ENCODE measurements at places on chromosomes 3 and 15. TPM values are rescaled to one million over a fixed set of nuclear protein-coding genes. Genes with fewer than 3 reads are reported as not detected.
A peak's percentile ranks its signal among the peaks of the same experiment; 100 is the strongest.

Gene AGTR1
- not detected for total RNA-seq

Gene CLDN16
- total RNA-seq: not detected

Gene ACKR2
- 0.42 TPM for total RNA-seq

Gene LYZL4
- total RNA-seq: not detected

Gene HGD
- total RNA-seq: not detected

Gene ESYT3
- total RNA-seq: 1.1 TPM

Gene PLCH1
- 0.21 TPM for total RNA-seq

Gene BUB1B
- total RNA-seq: 102 TPM

Gene KCNMB3
- total RNA-seq: 0.29 TPM

Gene TKT
- total RNA-seq: 322 TPM

Gene GOLGA8F
- total RNA-seq: not detected

Gene TRPC1
- total RNA-seq: 4.8 TPM

Gene RASL12
- not detected for total RNA-seq

Gene LHFPL4
- not detected for total RNA-seq

Gene SOX2
- not detected for total RNA-seq

- DNase-seq: no peak
- H3K36me3 ChIP-seq: no peaks in the 10 kb centered on the region
- H3K4me1 ChIP-seq: no peaks in the 10 kb centered on the region
- H3K27ac ChIP-seq: no peak overlapping the region
Measured at GRCh38 chr3:152745646-152746045, 89.3 kb upstream of the P2RY1 start.

- H3K4me3 ChIP-seq: no peak overlapping the region
- H3K27ac ChIP-seq: no peak overlapping the region
- no peaks in the 10 kb centered on the region for H3K4me1 ChIP-seq
- no peak for DNase-seq
- peaks cover 30% of the 10 kb centered on the region for H3K27me3 ChIP-seq
- H3K36me3 ChIP-seq: no peaks in the 10 kb centered on the region
Measured at GRCh38 chr3:136831461-136831860, 12.5 kb downstream of the SLC35G2 start.

DNA sequence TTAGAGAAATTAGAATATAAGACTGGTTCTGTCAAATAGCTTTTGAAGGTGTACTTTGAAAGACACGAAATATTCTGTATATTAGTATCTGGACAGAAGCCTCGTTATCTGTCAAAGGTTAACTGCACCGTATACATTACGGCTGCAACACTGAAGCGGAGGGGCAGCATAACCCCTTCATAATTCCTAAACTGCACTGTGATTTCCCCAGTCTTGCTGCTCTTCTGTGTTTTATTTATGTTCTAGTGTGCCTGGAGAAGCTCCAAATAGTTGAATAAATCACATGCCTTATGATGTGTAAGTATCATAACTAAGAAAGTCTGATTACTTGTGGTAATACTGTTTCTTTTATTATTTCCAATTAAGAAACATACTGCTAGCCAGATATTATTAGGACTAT lies 285.7 kb upstream of the ROBO2 start:
- no peaks in the 10 kb centered on the region for H3K4me1 ChIP-seq
- no peaks in the 10 kb centered on the region for H3K36me3 ChIP-seq
- DNase-seq: no peak
- H3K4me3 ChIP-seq: no peak overlapping the region
- no peaks in the 10 kb centered on the region for H3K27me3 ChIP-seq

GRCh38 chr3:169948559-169949448 lies 17.8 kb upstream of the SEC62 start:
- H3K27me3 ChIP-seq: no peaks in the 10 kb centered on the region
- peak overlapping the region; percentile 33 for H3K27ac ChIP-seq
- no peaks in the 10 kb centered on the region for H3K36me3 ChIP-seq
- peaks cover 35% of the 10 kb centered on the region for H3K4me1 ChIP-seq

- H3K36me3 ChIP-seq: no peaks in the 10 kb centered on the region
- no peak overlapping the region for H3K27ac ChIP-seq
- no peak for DNase-seq
- H3K4me1 ChIP-seq: peaks cover 4% of the 10 kb centered on the region
- H3K27me3 ChIP-seq: no peaks in the 10 kb centered on the region
Measured at GRCh38 chr15:42121682-42122081, 27.3 kb upstream of the PLA2G4D start.

DNA sequence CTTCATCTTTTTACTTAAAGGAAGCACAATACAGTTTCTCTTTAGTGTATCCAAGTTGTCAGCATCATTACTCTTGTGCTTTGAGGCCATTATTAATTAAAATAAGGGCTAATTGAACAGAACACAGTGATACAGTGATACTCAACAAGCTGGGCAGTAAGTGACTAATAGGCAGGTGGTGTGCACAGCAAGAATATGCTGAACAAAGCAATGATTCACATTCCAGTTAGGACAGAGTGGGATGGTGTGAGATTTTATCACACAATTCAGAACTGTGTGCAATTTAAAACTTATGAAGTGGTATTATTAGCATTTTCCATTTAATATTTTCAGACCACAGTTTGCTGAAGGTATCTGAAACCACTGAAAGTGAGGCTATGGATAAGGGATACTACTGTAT lies 116.9 kb downstream of the PLOD2 start:
- H3K4me1 ChIP-seq: no peaks in the 10 kb centered on the region
- H3K27me3 ChIP-seq: no peaks in the 10 kb centered on the region
- no peak for DNase-seq
- no peaks in the 10 kb centered on the region for H3K36me3 ChIP-seq

DNA sequence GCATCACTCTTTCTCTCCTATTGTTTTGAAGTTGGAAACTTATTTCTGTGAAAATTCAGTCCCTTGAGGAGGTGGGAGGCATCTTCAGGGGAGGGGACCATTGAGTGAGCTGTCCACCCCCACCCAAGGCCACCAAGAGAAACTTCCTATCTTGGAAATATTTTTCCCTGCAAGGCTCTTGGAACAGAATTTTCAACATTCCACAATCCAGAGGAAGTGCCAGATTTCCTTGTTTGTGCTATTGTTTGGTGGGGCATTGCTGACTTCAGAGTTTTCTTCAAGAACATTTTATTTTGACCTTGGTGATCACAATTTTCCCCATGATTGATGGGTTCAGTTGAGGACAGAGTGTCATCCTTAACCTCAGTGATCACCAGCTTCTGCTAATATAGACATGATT lies 12.0 kb downstream of the DNASE1L3 start:
- H3K4me3 ChIP-seq: no peak overlapping the region
- peaks cover 4% of the 10 kb centered on the region for H3K36me3 ChIP-seq
- H3K27ac ChIP-seq: no peak overlapping the region
- no peak for DNase-seq

- H3K27me3 ChIP-seq: peaks cover 6% of the 10 kb centered on the region
- no peak overlapping the region for H3K4me3 ChIP-seq
- DNase-seq: no peak
- peaks cover 9% of the 10 kb centered on the region for H3K4me1 ChIP-seq
- H3K36me3 ChIP-seq: no peaks in the 10 kb centered on the region
Measured at GRCh38 chr3:168025076-168025475, 70.6 kb downstream of the GOLIM4 start.

- H3K4me3 ChIP-seq: no peak overlapping the region
- H3K36me3 ChIP-seq: no peaks in the 10 kb centered on the region
- no peak for DNase-seq
- no peaks in the 10 kb centered on the region for H3K4me1 ChIP-seq
Measured at GRCh38 chr3:175655351-175655750, 796.2 kb downstream of the NAALADL2 start.

- H3K36me3 ChIP-seq: no peaks in the 10 kb centered on the region
- no peak overlapping the region for H3K4me3 ChIP-seq
- no peaks in the 10 kb centered on the region for H3K4me1 ChIP-seq
- no peak for DNase-seq
- H3K27ac ChIP-seq: no peak overlapping the region
Measured at GRCh38 chr3:62712746-62713145, 162.5 kb downstream of the CADPS start.

DNA sequence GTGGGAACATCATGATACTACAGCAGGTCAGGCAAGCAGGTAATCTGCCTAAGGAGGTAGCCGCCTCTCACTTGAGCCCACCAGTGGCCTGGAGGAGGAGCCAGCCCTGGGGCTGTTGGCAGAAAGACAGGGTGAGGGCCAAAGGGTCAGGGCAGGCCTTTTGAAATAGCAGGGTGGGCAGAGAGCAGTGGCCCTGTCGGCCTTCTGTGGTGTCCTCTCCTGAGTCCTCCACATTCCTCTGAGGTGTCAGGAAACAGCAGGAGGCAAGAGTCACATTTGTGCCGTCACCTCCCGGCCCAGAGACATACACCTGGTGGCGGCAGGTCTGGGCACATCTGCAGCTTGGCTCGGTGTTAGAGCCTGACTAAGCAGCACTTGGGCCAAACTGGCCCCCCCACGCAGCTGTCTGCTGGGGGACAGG lies 3.9 kb upstream of the BNC1 start:
- peaks cover 4% of the 10 kb centered on the region for H3K4me1 ChIP-seq
- DNase-seq: no peak
- no peak overlapping the region for H3K4me3 ChIP-seq
- no peaks in the 10 kb centered on the region for H3K36me3 ChIP-seq

GRCh38 chr15:95277266-95277665 lies 1045.9 kb downstream of the MCTP2 start:
- no peaks in the 10 kb centered on the region for H3K36me3 ChIP-seq
- no peaks in the 10 kb centered on the region for H3K4me1 ChIP-seq
- DNase-seq: no peak
- no peak overlapping the region for H3K27ac ChIP-seq
- H3K4me3 ChIP-seq: no peak overlapping the region
- peaks cover 18% of the 10 kb centered on the region for H3K27me3 ChIP-seq

DNA sequence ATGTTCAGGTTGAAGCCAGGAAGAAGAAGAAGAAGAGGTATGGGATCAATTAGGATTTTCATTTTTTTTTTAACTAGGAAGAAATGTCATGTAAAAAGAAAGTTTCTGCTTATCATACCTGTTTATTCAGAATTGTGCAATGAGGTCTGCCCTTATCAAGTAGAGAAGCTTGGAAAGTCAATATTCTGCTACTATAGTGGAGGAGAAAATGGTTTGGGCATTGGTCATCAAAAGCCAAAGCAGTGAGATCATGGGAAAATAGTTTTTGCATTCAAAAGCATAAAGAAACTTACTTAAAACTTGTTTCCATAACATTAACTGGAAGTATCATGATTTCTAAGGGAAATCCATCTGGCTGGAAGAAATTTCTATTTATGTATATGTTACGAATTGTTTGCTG lies 1239.2 kb downstream of the NSUN3 start:
- no peak overlapping the region for H3K27ac ChIP-seq
- H3K36me3 ChIP-seq: no peaks in the 10 kb centered on the region
- no peak overlapping the region for H3K4me3 ChIP-seq
- H3K4me1 ChIP-seq: no peaks in the 10 kb centered on the region
- DNase-seq: no peak

DNA sequence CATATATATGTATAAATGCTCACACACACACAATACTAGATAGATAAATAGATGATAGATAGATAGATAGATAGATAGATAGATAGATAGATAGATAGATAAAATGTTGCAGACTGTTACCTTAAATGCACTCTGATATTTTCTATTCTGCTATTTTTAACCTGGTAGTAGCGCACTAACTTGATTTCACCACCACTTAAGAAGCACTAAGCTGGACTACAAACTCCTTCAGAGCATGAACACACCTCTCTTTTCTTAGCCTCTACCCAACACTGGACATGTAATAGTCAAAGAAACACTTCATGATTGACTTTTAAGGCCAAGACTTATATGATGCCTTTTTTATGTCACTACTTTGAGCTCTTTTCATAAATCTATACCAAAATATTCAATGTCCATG lies 304.6 kb upstream of the UBE2E2 start:
- H3K4me1 ChIP-seq: no peaks in the 10 kb centered on the region
- no peak overlapping the region for H3K27ac ChIP-seq
- peaks cover 5% of the 10 kb centered on the region for H3K27me3 ChIP-seq
- H3K36me3 ChIP-seq: no peaks in the 10 kb centered on the region
- H3K4me3 ChIP-seq: no peak overlapping the region
- DNase-seq: no peak

GRCh38 chr15:80662129-80662528 lies 33.0 kb upstream of the ABHD17C start:
- H3K36me3 ChIP-seq: no peaks in the 10 kb centered on the region
- H3K4me1 ChIP-seq: no peaks in the 10 kb centered on the region

GRCh38 chr3:112763258-112763657 lies 83.4 kb downstream of the CD200R1L start:
- DNase-seq: no peak
- H3K4me1 ChIP-seq: peaks cover 1% of the 10 kb centered on the region
- H3K27me3 ChIP-seq: no peaks in the 10 kb centered on the region
- no peak overlapping the region for H3K27ac ChIP-seq
- H3K4me3 ChIP-seq: no peak overlapping the region

DNA sequence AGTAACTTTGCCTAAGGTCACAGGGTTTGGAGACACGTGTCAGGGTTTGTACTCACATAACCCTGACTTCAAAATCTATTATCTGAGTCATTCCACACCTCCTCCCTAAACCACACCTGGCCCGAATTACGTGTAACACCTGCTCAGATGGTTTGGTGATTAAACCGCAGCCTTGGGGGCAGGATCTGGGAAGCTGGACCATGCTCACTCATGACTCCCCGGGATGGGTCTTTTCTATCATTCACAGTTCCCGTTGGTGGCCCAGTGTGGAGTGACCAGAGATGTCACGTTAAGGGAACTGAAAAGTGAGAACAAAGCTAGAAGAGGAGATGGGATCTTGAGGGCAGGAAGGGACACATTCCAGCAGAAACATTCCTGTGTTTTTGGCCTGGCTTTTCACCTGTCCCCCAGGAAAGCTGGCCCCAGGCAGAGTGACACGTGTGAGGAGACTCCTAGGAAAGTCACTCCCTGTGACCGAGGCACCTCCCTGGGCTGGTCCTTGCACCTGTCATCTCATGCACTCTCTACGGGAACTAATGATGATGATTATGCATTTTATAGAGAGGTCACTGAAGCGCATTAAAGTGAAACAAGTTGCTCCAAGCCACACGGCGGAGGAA lies 75.4 kb upstream of the POMGNT2 start:
- peaks cover 43% of the 10 kb centered on the region for H3K4me1 ChIP-seq
- H3K27ac ChIP-seq: peak overlapping the region; percentile 56
- peak; percentile 86 for DNase-seq
- H3K27me3 ChIP-seq: no peaks in the 10 kb centered on the region

DNA sequence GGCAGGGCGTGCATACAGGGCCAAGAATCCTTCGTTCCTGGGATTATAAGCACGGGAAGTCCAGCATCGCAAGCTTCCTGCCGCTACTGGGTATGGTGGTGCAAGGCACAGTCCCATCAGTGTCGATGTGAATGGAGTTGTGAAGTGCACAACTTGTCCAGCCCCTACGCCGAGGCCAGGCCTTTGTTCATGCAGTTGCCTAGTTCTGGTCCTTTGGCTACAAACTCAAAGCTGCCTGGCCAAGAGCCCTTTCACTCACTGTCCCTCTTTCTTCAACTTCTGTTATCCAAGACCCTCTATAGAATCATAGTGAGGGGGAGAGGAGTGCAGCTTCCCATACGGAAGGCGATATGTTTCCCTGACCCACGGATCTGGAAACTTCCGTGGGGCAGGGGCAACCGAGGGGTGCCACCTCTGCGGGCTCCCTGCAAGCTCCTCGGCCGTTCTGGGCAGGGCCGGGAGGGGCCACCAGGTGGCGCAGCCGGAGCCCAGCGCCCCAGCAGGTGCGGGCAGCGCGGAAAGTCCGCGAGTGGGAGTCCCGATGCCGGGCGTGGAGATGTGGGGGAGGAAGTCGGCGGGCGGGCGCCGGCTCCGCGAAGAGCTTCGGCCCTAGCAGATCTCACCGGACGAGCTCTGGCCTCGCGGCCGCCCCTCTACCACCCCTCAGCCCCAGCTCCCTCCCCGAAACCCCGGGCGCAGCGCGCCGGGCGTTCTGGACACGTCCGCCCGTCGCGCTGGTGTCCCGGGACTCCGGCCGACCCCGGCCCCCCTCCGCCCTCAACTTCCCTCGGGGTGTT lies 693 bp downstream of the RASGRP1 start:
- peak overlapping the region; percentile 98 for H3K27ac ChIP-seq
- H3K4me3 ChIP-seq: peak overlapping the region; percentile 96
- H3K36me3 ChIP-seq: peaks cover 27% of the 10 kb centered on the region
- DNase-seq: peak; percentile 88
- peaks cover 55% of the 10 kb centered on the region for H3K4me1 ChIP-seq
